NCI-H1417 (cell line): ENCODE measurements at places on chromosomes 1 and 21.

GRCh38 chr1:153070243-153070642 lies 1.2 kb downstream of the SPRR2B start:
- DNase-seq = no peak

DNA sequence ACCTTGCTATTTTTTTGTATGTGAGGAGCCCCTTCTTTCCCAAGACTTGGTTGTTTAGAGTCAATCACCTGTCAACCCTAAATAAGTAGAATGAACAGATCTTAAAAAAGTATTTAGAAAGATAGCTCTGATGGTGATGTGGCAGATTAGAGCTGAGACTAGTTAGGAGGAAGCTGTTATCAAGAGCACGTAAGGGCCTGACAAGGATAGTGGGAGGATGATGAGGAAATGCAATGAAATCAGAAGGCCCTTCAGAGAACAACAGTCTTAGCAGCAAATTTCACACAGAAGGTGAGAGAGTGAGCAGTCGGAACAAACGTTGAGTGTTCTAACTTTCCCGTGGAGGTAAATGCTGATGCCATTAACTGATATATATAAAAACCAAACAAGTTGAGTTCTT lies 15.9 kb upstream of the S1PR1 start:
- DNase-seq = no peak

GRCh38 chr1:3011631-3012455 lies 9.4 kb upstream of the ACTRT2 start:
- no peak for DNase-seq

- DNase-seq = peak; percentile 95
These were observed 9.8 kb upstream of the CDC20 start for GRCh38 chr1:43348809-43349593.

DNA sequence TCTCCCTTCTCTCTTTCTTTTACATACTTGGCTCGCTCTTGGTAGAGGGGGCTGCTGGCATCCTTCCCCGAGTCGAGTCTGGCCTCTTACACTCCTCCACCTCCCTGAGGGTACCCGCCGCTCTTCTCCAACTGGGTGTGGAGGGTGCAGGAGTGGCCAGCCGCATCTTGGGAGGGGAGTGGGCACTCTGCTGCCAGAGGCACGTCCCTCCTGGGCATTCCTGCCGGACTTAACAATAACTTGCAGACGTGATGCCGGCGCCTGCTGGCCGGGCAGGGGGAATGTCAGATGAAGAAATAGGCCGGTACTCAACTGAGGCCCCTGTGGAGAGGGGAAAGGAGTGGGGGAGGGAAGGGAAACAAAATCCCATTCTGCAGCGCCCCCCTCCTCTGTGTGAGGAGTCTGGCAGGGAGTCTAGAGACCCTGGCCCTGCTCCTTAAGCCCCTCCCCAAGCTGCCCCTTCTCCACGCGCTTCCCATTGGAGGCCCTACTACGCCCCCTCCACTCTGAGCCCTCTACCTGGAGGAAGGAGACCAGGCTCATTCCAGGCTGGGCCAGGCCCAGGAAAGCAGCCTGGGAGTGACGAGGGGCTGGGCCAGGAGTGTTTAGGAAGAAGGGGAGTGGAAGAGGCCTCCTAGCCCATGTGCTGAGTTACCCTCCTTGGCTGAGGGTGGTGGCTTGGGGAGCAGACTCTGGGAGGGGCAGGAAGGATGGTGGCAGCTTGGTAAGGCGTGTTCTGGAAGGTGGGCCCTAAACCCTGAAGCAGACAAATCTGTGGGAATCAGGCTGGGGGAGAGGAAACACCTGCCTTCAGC lies 1.8 kb downstream of the ATP2B4 start:
- peak; percentile 63 for DNase-seq

DNA sequence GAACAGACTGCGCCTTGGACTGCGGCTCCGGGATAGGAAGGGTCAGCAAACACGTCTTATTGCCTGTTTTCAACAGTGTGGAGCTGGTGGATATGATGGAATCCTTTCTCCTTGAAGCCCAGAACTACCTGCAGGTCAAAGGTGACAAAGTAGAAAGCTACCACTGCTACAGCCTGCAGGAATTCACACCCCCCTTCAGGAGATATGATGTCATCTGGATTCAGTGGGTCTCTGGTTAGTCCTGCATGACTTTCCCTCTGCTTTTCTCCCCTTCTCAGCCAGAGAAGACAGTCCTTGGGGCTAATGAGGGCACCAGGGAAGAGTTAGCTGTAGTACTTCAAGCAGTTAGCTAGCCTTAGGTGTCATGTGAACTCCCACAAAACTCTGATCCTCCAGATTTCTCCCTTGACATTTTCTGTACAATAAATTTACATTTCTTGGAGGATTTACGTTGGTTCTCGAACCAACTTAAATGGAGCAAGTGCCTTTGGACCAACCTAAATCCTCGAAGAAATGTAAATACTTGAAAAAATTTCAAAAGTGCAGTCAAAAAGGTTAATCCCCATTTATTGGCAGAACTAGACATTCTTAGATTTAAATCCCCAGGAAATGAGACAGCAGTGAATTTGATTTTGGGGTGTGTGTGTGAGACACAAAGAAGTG lies 20.9 kb downstream of the NTMT2 start:
- no peak for DNase-seq

- no peak for DNase-seq
These were observed 31.7 kb downstream of the SLC35A3 start for GRCh38 chr1:100001462-100001861.

DNA sequence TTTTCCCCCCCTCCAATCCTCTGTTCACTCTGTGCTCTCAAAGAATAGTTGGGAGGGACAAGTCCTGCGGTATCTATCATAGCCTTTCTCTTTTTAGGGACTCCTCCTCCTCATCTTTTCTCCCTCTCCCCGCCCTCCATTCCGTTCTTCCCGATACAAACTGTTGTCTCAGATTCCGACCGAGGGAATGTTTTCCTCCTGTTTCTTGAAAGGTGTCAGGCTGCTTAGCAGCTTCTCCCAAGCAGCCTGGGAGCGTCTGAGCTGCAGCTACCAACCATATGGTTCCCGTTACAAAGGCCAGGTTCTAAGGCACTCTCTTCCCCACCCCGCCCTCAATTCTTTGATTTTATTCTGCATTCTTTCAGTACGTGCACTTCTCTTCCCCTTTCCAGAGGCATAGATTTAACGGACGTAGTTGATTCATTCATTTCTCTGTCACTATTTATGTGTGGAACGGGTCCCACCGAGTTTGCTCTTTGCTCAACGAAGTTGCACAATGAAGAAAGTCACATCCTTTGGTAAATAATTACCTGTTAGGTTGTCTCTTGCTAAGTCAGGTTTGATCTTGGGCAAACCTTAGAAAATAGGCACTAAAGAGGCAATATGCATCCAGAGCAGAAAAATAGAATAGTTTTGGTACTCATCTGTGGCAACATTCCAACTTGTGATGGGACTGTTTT lies 2.8 kb downstream of the ADGRL2 start:
- no peak for DNase-seq

DNA sequence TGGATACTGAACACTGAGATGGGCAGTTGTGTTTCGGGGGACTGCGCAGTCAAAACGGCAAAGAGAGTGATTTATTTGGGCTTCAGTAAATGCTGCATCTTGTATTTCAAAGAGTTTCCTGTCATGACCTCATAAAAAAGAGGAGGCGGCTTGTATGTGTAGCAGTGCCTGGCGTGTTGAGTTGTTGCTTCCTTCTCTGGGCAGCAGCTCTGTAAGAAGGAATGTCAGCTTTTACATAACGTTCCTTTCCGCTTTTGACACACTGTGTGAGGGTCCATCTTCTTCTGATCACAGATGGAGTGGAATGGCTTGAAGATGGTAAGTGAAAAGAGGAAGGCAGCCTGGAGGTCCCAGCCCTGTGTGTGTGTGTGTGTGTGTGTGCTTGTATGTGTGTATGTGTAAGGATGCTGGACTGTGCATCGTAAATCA lies 941 bp downstream of the ELAVL4 start:
- peak; percentile 68 for DNase-seq

- peak; percentile 39 for DNase-seq
These were observed 181.4 kb upstream of the ETV3 start for GRCh38 chr1:157319567-157319966.

DNA sequence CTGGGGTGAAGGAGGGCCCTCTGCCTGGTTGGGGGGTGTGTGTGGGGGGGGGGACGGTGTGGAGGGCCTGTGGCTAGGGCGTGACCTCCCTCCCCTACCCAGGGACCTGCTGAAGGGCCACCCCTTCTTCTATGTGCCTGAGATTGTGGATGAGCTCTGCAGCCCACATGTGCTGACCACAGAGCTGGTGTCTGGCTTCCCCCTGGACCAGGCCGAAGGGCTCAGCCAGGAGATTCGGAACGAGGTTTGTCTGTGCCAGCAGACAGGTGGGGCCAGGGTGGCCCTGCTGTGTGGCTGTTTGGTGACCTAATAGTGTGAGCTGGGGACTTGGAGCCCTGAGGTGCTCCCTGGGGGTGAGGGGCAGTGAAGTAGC lies 43.9 kb downstream of the COQ8A start:
- DNase-seq = no peak

DNA sequence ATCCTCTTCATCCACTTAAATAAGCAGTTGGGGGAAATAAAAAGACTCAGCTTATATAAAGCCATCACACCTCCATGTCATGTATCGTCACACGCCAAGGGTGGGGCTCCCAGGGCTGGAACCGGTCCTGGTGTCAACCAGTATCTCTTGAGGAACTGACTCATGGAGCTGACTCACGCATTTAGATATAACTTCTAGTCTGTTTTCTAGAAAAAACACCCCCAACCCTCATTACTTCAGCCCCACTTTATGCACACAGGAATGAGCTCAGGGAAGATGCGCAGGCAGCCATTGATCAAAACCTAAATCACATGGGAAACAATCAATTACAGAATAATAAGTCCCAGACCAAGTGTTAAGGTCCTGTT lies 6.9 kb upstream of the IL22RA1 start:
- no peak for DNase-seq

DNA sequence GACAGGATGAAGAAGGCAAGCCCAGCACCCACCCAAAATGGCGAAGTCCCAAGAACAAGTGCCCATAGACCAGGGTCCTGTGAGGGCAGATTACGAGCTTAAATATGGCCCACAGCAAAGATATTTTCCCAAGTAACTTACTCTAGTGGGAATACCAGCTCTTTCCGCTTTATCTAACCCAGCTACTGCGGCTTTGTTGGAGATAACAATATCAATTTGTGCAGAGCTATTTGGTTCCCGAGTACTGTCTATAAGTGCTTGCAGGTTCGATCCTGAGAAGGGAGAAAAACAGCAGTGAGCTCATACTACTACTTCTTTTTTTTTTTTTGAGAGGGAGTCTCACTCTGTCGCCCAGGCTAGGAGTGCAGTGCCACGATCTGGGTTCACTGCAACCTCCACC lies 14.3 kb upstream of the DNAJC28 start:
- DNase-seq = no peak

GRCh38 chr1:209207701-209208286 lies 375.7 kb upstream of the CAMK1G start:
- peak; percentile 88 for DNase-seq

- DNase-seq = no peak
These were observed 6.6 kb upstream of the ETV3L start for GRCh38 chr1:157105988-157106812.
